ENCODE measurements at places on chromosomes 7 and 10.
A peak's percentile ranks its signal among the peaks of the same experiment; 100 is the strongest.

DNA sequence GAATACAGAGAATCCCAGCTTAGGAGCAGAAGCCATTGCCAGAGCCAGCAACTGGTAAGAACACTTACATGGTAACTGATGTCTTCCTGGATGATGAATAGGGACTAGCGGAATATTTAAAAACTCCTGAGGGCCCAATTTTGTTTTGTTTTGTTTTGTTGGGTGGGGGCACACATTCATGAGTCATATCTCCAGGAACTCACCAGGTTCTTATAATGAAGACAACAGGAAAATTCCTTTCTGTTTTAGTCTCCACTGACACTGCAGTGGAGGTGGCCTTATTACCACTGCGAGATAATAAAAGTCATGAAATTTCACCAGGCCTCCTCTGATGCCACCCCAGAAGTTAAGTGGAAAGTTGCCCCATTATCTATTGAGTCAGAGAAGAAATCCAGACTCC lies 6.6 kb upstream of the CUZD1 start:
- no peak for DNase-seq

GRCh38 chr7:35319606-35320005 lies 65.7 kb upstream of the TBX20 start:
- DNase-seq: no peak

GRCh38 chr10:127368929-127369328 lies 172.5 kb upstream of the INSYN2A start:
- DNase-seq: no peak

- no peak for DNase-seq
Observed at GRCh38 chr10:103991393-103992128, 24.6 kb downstream of the SLK start.

DNA sequence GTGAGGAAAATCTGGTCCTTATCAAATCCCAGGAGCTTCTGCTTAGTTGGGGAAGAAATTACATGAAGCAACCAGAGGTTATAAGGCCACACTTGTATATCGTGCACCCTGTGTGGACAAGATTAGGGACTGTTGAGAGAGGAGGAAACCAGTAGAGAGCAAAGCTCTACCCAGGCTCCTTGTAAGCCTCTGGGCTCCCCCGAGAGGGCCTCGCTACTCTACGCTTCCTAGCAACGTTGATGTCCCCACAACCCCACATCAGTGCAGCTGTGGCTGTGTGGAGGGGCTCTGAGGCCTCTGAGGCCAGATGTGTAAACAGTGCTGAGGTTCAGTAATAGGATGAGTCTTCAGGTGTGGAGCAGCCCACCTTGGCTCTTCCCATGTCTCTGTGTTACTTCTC lies 16.0 kb downstream of the HIF1AN start:
- DNase-seq: no peak

DNA sequence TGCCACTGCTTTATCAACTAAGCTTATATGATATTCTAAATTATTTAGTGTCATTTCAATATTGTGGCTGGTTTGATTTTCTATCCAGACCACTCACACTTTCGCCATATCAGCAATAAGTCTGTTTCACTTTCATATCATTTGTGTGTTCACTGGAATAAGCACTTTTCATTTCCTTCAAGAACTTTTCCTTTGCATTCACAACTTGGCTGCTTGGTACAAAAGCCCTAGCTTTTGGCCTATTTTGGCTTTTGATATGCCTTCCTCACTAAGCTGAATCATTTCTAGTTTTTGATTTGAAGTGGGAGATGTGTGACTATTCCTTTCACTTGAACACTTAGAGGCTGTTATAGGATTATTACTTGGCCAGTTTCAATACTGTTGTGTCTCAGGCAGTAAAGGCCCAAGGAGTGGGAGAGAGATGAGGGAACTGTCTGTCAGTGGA lies 120.9 kb upstream of the NAMPT start:
- DNase-seq: no peak

- DNase-seq: no peak
Observed at GRCh38 chr10:21249435-21249834, 276.0 kb downstream of the SKIDA1 start.

DNA sequence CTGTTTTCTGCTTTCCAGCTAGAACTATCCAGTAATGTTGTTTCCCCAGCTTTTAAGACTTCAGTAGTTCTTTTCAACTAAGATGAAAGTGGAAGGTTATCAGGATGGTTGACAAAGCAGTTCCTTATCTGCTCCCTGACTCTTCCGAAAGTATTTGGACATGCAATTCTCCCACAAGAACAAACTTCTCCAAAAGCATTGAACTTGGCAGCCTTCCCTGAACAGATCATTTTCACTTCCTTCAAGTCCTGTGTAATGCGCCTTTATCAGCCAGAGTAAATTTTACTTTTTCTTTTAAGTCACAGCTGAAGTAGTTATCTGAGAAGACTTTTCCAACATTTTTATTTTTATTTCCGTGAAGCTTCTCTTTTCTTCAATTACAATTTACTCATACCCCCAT lies 39.7 kb downstream of the CDC14C start:
- DNase-seq: peak; percentile 1

GRCh38 chr7:70646536-70647248 lies 485.3 kb upstream of the GALNT17 start:
- DNase-seq: no peak

DNA sequence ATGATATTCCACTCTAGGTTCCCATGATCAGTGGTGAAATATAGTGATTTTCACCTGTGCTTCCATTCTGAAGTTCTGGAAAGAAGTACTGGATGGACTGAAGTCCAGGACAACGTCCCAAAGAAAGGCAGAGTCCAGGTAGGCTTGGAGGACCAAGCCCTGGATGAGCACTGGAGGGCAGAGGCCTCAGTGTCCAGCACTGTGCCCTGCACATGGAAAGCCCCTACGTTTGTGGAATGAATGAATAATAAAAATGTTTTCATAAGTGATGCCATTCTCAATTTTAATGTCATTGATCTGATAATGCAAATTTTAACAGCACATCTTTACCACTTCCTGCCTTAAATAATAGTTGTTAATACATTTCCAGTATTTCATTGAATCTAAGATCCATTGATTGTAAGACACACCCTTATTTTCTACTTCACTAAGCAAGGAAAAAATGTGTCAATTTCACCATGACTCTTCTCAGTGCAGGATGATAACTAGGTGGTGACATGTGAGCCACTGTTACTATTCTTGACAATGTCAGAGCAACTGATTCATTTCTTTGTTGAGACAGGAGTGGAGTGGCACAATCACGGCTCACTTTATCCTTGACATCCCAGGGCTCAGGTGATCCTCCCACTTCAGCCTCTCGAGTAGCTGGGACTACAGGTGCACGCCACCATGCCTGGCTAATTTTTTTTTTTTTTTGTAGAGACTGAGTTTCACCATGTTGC lies 35.2 kb downstream of the ZNF783 start:
- no peak for DNase-seq

- no peak for DNase-seq
Observed at GRCh38 chr10:8073691-8074416, 19.4 kb downstream of the GATA3 start.

- no peak for DNase-seq
Observed at GRCh38 chr10:29142516-29143314, 146.2 kb upstream of the LYZL1 start.

- no peak for DNase-seq
Observed at GRCh38 chr7:108358553-108358952, 97.7 kb downstream of the NRCAM start.

DNA sequence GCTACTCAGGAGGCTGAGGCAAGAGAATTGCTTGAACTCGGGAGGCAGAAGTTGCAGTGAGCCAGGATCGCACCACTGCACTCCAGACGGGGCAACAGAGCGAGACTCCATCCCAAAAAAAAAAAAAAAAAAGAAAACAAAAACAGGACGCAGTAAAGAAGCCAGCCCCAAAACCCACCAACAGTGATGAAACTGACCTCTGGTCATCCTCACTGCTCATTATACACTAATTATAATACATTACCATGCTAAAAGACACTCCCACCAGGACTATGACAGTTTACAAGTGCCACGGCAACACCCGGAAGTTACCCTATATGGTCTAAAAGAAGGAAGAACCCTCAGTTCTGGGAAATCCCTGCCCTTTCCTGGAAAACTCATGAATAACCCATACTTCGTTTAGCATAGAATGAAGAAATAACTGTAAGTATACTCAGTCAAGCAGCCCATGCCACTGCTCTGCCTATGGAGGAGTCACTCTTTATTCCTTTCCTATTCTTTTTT lies 40.0 kb upstream of the EIF4H start:
- DNase-seq: peak; percentile 59

- DNase-seq: no peak
Observed at GRCh38 chr7:27185013-27185853, at the start of gene HOXA11. TSS of gene HOXA11 (minus strand) at chr7:27185232. CDS start at chr7:27185144, 88 bp downstream.

DNA sequence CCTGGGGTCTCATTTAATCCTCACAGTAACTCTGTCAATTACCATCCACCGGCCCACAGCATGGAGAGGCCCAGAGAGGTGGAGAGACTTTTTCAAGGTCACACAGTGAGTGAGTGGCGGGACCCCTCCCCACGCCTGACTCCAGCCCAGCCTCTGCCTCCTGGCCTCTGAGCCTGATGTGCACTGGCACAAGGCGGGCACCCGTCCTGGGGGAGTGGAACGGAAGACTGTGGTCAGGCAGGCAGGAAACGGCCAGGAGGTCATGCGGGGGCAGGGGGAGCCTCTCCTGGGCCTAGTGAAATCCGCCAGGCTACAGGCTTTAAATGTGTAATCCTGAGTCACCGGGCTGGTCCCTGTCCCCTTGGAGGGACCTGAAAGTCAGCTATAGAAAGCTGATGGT lies 32.2 kb downstream of the ZCCHC24 start:
- peak; percentile 83 for DNase-seq

- no peak for DNase-seq
Observed at GRCh38 chr7:33880787-33881186, 24.6 kb upstream of the BMPER start.

DNA sequence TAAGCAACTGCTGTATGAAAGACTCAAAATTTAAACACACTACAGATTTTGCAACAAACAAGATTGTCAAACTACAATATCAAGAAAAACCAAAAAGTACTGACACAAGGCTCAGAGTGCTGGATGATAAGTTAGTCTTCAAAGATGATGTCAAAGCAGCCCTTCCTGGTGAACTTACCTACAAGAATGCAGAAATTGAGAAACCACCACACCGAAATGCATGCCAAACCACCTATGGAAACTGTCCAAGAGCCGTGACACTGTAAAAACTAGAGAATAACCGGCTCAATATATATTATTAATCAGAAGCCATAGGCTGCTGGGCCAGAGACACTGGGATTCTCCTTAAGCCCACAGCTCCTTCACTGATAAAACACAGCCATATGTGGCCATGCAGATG lies 25.3 kb downstream of the DENND11 start:
- DNase-seq: no peak

DNA sequence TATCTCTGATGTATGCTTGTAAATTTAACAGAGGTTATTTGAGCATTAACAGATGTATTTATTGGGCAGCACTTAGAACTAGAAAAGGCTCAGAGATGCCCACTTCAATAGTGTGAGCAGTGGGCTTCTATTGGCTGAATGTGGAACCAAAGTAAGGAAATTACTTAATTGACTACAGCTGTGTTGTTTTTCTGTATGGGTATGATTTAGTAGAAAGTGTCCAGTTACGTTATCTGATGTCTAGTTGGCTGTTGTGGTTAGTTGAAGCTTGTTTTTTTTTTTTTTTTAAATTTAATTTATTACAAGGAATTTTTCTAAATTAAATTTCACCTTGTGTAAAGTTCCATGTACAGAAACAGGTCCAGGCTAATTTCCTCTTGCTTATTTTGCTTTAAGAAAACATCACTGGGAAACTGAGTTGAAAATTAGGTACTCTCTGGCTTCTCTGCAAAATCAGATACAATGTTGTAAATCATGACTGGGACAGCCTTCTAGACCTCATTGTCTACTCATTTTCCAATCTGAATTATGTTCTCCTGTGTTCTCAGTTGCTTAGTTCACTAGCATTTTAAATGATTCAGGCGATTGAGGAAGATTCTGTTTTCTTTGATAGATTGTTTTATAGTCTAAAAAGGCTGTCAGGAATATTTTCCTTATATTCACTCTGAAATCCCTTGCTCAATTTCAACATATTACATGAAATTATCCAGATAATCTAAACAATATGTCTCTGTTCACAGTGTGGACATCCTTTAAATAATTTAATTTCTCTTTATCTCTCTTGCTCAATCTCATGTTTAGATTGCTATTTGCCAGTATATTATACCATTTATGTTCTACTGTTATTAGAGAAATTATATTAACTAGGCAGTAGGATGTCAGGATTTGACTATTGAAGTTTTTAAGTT lies 53.0 kb downstream of the PHF14 start:
- no peak for DNase-seq

DNA sequence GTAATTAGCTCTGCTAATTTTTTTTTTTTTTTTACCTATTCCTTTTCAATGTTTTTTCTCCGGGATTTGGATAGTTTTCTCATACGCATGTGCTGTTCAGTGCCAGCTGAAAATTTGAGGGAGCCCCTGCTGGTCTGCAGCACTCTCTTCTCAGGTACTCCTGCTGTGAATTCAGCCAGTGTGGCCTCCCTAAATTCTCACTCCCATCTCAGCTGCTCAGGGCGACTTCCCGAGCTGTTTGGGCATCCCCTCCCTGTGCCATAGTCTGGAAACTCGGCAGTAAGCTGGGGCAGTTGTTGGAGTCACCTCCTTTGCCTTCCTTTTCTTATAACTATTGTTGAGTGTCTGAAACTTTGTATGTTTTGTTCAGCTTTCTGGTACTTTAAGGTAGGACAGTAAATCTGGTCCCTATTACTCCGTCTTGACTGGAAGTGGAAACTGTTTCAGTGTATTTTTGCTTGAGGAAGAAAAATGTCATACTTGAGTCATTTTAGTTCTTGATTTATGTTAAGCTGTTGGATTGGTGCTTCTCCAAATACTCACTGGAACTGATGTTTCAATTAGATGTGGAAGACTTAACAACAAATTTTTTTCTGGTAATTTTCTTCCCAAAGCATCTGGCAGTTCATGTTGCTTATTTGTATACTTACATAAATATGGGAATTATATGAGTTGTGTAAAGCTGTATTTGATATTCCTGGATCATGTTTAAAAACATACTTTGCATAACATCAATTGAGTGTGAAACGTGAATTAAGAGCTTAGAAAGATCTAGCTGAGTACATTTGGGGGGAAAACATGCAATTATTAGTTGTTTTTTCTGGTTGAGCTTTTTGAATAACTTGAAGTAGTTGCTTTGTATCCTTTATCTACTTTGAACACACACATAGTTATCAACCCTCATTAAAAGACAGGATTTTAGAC lies 33.7 kb downstream of the MINPP1 start:
- no peak for DNase-seq

DNA sequence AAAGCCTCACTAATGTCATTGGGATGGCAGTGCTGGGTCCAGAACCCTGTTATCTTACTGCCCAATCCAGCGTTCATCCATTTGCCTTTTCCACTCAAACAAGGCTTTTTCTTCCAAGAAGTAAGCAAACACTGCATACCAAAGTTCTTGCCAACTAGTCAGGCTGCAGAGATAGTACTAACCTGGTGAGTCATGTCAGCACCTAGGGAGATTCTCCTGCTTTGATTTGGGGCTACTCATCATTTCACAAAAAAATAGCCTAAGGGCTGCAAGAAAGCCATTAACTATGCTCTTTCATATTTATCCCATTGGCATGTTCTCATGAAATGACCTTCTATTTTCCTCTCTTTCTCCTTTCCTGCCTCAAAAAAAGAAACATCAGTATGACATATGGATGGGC lies 142.6 kb downstream of the TWIST1 start:
- no peak for DNase-seq

- DNase-seq: no peak
Observed at GRCh38 chr7:122269241-122269640, 35.3 kb downstream of the FEZF1 start.
